ENCODE measurements at places on chromosomes 5 and 9.

GRCh38 chr5:52952483-52952882 is 36.7 kb upstream of the ITGA2 start:
- H3K4me3 ChIP-seq, result no peak overlapping the region
- H3K27ac ChIP-seq, result no peak overlapping the region
- H3K4me1 ChIP-seq, result peaks cover 2% of the 10 kb centered on the region
- DNase-seq, result no peak

GRCh38 chr5:77231471-77232138 is 21.1 kb downstream of the PDE8B start:
- H3K4me1 ChIP-seq, result no peaks in the 10 kb centered on the region
- no peaks in the 10 kb centered on the region for H3K27me3 ChIP-seq
- H3K36me3 ChIP-seq, result no peaks in the 10 kb centered on the region
- H3K27ac ChIP-seq, result no peak overlapping the region
- no peak for DNase-seq

GRCh38 chr5:169864483-169864882 is 115.8 kb downstream of the INSYN2B start:
- no peak for DNase-seq
- no peaks in the 10 kb centered on the region for H3K27me3 ChIP-seq
- no peaks in the 10 kb centered on the region for H3K4me1 ChIP-seq
- H3K36me3 ChIP-seq, result no peaks in the 10 kb centered on the region

DNA sequence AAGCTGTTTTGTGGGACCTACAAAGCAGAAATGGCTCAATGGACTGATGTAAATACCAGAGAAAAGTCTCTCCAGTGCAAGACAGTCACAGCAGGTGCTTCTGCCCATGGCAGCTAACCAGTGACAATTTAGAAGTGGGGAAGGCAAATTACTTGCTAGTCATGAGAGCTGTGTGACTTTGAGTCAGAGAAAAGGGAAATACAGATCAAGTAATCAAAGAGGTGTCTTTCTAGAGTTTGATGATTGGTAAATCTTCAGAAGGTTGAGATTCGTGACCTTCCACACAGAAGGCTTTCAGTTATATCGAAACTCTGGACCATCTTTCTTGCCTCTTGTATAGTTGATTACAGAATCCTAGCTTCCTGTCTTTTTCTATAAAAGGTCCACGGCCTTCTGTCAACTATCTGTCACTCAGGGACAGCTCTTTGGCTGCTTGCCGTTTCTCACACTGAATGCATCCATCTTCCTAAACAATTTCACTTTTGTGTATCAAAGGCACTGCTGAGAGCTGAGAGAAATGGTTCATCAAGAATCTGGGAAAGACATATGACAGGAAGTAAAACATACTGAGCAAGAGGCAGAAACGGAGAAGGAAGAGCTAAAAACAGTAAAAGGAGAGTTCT is 993.9 kb upstream of the ACO1 start:
- no peaks in the 10 kb centered on the region for H3K36me3 ChIP-seq
- DNase-seq, result no peak
- H3K27me3 ChIP-seq, result no peaks in the 10 kb centered on the region
- H3K4me1 ChIP-seq, result no peaks in the 10 kb centered on the region
- no peak overlapping the region for H3K4me3 ChIP-seq

DNA sequence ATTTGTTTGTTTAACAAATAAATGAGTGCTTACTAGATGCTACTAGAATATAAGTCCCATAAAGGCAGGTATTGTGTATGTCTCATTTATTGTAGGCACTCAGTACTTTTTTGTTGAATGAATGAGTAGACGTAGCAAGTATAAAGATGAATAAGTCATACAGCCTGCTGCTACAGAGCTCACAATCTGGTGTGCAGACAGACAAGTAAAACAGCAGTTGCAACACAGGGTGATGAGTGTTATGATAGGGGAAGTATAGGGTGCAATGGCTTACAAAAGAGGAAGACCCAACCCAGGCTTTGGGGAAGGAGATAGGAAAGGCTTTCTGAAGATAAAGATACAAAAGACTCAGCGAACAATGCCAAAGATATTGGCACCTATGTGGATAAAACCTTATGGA is 47.7 kb downstream of the SH3RF2 start:
- H3K27me3 ChIP-seq, result no peaks in the 10 kb centered on the region
- no peak overlapping the region for H3K4me3 ChIP-seq
- H3K36me3 ChIP-seq, result no peaks in the 10 kb centered on the region
- H3K4me1 ChIP-seq, result peaks cover 40% of the 10 kb centered on the region
- H3K27ac ChIP-seq, result peak overlapping the region; percentile 74

DNA sequence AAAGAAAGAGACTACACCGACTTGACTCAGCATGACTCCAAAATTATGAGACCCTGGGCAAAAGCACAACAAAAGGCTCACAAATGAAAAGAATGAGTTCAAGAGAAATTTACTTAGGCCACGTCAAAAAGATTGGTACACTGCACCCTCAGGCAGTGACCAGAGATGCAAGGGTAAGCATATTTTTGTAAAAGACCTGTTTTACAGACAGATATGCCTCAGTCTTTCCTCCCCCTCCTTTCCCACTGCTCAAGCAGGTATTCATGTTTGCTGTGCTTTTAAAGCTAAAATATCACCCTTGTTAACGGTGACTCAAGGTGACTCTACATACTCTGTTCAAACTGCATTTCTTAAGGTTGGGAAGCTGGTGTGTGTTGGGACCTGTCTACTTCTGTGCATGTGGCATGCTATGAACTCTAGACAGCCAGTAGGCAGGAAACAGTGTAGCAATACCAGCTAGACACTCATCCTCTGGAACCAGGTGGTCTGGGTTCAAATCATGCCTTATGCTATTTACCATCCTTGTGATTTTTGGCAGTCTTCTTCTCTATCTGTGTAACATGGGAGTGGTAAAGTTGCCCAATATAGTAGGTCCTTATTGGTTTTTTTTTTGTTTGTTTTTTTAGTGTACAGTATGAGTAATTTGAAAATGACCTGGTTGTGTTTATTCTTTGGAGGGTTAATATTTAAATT is 98.7 kb downstream of the TLE4 start:
- no peaks in the 10 kb centered on the region for H3K36me3 ChIP-seq
- no peaks in the 10 kb centered on the region for H3K27me3 ChIP-seq
- H3K4me3 ChIP-seq, result no peak overlapping the region
- DNase-seq, result no peak
- no peaks in the 10 kb centered on the region for H3K4me1 ChIP-seq
- H3K27ac ChIP-seq, result no peak overlapping the region

- peaks cover 3% of the 10 kb centered on the region for H3K27me3 ChIP-seq
- no peak overlapping the region for H3K27ac ChIP-seq
- no peak overlapping the region for H3K4me3 ChIP-seq
- H3K36me3 ChIP-seq, result no peaks in the 10 kb centered on the region
- H3K4me1 ChIP-seq, result no peaks in the 10 kb centered on the region
These were observed 134.5 kb upstream of the FSTL4 start for GRCh38 chr5:133746834-133747233.

DNA sequence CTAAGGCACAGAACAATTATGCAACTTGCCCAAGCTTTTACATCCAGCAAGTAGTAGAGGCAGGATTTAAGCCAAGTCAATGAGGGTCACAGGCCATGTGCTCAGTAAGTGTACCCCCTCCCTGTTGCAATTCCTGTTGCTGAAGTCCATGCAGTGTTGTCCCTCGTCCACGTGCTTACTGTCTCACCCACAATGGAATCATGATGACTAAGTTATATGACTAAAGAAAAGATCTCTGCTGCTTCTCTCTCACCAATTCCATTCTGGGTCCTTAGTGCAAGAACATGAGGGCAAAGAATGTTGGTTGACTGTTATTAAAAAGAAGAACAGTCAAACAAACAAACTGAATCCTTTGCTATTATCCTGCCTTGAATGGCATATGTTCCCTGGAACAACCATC is 233.6 kb upstream of the SLC24A2 start:
- H3K4me1 ChIP-seq, result no peaks in the 10 kb centered on the region
- H3K36me3 ChIP-seq, result no peaks in the 10 kb centered on the region

DNA sequence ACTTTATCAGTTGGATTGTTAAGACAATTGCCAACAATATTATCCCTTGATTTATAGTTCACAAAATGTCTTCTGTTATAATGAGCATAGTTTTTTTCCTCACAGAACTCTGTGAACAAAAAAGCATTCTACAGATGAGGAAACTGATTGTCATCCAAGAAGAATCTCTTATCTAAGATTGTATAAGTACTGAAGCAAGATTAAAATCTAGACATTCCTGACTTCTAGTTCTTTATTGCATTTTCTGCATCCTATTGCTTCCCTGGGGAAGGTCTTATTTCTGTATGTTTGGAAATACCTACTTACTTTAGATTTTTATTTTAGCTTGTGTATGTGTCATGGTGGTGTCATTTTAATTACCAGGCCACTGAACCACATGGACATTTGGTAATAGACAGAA is 884.9 kb upstream of the WWC1 start:
- no peak overlapping the region for H3K27ac ChIP-seq
- no peaks in the 10 kb centered on the region for H3K27me3 ChIP-seq
- H3K4me1 ChIP-seq, result no peaks in the 10 kb centered on the region

- H3K27me3 ChIP-seq, result no peaks in the 10 kb centered on the region
- no peak overlapping the region for H3K27ac ChIP-seq
- H3K4me3 ChIP-seq, result no peak overlapping the region
- no peaks in the 10 kb centered on the region for H3K4me1 ChIP-seq
- no peak for DNase-seq
These were observed 5.4 kb downstream of the PCDHB15 start for GRCh38 chr5:141250576-141250975.

DNA sequence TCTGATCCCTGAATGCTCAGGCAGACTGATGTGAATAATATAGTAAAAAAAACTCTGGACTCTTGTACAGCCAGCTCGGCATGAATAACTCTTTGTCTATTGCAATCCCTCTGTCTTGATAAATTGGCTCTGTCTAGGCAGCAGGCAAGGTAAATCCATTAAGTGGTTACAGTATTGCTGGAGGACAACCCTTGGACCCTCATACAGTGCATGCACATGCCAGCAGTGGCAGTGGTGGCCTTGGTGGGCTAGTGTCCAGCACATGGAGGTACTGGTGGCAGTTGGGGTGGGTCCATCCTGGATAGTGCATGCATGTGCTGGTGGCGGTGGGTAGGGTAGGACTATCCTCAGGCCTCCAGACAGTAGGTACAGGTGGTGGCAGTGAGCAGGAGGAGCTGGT is 38.9 kb downstream of the DNAJC21 start:
- H3K27me3 ChIP-seq, result no peaks in the 10 kb centered on the region
- no peaks in the 10 kb centered on the region for H3K36me3 ChIP-seq
- H3K27ac ChIP-seq, result no peak overlapping the region

- no peak overlapping the region for H3K27ac ChIP-seq
- no peak for DNase-seq
- no peak overlapping the region for H3K4me3 ChIP-seq
- H3K36me3 ChIP-seq, result no peaks in the 10 kb centered on the region
- H3K27me3 ChIP-seq, result no peaks in the 10 kb centered on the region
- no peaks in the 10 kb centered on the region for H3K4me1 ChIP-seq
These were observed 65.5 kb downstream of the INSYN2B start for GRCh38 chr5:169914766-169915165.

DNA sequence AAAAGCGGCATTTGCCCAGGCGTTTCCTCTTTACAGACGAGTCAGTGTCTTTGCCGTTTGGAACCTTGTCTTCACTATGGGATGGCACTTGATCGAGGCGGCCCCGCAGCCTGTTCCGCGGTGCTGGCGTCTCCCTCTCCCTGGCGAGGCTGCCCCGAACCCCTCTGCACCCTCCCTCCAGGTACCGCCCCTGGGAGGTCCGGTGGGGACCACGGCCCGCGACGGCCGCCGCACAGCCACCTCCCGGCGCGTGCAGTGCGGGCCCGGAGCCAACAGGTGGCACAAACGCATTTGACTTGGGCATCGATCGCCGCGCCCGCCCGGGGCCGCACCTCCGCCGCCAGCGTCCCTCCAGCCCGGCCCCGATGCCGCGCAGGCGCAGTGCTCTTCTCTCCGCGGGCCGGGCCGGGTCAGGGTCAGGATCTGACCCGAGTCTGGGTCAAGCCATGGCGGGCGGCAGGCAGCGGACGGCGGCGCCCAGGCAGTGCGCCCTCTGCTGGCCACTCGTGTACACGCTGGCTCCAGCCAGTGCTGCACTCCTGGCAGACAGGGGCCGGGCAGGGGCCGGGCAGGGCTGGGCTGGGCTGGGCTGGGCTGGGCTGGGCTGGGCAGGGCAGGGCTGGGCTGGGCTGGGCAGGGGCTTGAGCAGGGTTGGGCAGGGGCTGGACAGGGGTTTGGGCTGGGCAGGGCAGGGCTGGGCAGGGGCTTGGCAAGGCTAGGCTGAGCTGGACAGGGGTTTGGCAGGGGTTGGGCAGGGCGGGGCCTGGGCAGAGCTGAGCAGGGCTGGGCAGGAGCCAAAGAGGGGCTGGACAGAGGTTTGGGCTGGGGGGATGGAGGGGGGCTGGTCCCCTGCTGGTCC is 155.8 kb upstream of the IRX4 start:
- H3K4me3 ChIP-seq, result peak overlapping the region; percentile 45
- H3K4me1 ChIP-seq, result peaks cover 13% of the 10 kb centered on the region
- H3K36me3 ChIP-seq, result no peaks in the 10 kb centered on the region
- H3K27ac ChIP-seq, result peak overlapping the region; percentile 31

DNA sequence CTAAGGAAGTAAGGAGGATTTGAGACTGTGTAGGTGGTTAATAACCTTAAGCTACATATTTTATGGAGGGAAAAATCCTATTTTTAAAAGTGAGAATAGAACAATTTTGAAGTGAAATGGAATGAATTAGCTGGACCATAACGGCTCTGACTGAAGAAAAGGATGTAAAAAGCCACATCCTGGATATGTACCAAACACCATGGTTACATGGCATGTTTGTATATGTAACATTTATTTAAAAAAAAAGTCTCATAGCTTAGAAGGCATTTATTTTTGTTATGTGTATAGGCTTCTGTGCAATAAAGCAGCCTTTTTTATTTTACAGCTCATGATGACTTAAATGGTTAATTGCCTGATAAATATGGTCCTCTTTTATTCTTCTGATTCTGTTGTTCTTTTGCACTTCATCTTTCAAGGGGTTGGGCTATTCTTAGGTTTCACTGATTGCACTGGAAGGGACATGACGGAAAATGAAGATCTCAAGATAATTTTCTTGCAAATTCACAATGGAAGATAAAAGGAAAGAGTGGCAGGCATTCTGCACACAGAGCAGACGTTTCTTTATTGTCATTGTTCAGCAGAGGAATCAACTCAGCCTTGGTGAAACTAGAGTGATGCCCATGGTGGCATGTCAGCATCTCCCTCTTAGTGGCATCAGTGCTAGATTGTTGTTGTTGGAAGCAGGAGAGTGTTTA is 63.1 kb downstream of the DOCK8 start:
- H3K27me3 ChIP-seq, result no peaks in the 10 kb centered on the region
- H3K36me3 ChIP-seq, result no peaks in the 10 kb centered on the region
- H3K4me1 ChIP-seq, result no peaks in the 10 kb centered on the region

- DNase-seq, result no peak
- H3K4me1 ChIP-seq, result peaks cover 5% of the 10 kb centered on the region
- no peaks in the 10 kb centered on the region for H3K36me3 ChIP-seq
- no peak overlapping the region for H3K4me3 ChIP-seq
- H3K27me3 ChIP-seq, result no peaks in the 10 kb centered on the region
These were observed 117.1 kb upstream of the CCL21 start for GRCh38 chr9:34826999-34827538.
